Stimulated activated CD4-positive, alpha-beta T cell treated with anti-CD3 and anti-CD28 coated beads, Interleukin-12 subunit alpha, Interleukin-12 subunit beta, amount 100 ng/mL, for 24 hours (primary cell): ENCODE measurements at places on chromosomes 2 and 18.

- DNase-seq = no peak
Measured at GRCh38 chr2:131030478-131030971, 62.7 kb downstream of the FAM168B start.

DNA sequence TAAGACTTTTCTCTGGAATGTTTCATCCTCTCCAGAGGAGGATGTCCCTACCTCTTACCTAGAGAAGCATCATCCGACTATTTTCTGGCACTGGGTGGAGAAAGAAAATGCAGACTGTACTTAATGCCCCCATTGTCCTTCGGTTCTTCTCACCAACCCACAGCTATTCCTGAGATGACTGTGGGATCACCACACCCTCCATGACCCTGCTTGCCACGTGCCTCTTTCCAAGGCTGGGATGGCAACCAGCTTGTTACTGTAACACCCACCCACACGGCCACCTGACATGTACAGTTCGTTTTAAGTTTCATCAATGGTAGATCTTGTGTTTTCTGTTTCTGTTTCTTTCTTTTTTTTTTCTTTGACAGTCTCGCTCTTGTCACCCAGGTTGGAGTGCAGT lies 365.2 kb downstream of the FBXO15 start:
- no peak for DNase-seq

- DNase-seq = no peak
Measured at GRCh38 chr2:220334210-220334609, 706.8 kb downstream of the SLC4A3 start.

DNA sequence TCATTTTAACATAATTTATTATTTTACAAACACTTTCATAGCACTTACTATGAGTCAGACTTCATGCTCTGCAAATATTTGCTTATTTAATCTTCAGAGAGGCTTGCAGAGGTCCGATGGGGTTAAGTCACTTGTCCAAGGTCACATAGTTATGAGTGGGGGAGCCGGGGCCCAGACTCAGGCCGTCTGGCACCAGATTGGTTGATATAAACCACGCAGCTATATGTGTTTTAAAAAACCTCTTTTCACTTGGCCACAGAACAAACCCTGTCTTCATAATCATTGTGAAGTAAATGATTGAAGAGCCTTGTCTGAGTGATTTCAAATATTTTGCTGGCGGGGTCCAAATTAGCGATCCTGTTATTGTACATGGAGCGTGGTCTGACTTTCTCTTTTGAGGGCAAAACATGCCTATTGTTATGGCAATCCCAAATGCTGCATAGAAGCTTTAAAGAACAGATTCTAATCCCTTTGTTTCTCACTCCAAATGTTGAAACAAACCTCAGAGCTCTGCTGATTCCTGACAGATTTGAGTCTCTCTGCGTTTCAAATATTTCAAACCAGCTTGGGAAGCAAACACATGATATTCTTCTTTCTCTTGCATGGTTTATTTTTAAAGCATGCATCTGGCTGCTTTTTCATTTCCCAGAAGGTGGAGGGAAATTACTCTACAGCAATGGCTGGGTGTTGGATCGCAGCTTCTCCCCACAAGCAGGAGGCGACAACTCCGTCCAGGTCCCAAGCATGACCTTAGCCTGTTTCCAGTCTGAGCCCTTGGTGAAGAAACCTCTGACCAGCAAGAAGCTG lies 142.4 kb downstream of the DDX1 start:
- no peak for DNase-seq

- no peak for DNase-seq
Measured at GRCh38 chr2:48753228-48753627, 2.3 kb downstream of the LHCGR start.

DNA sequence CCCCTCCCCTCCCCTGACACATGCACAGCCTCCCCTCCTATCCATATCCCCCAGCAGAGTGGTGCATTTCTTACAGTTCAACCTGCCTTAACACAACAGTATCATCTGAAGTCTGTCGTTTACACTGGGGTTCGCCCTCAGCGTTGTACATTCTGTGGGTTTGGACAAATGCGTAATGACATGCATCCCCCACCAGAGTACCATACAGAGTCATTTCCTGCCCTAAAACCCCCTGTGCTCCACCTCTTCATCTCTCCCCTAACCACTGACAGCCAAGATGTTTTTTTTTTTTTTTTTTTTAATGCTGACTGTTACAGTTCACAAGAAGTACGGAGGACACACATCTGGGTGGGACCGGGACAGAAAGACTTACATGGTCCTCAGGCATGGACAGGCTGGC lies 22.6 kb downstream of the POMC start:
- no peak for DNase-seq

DNA sequence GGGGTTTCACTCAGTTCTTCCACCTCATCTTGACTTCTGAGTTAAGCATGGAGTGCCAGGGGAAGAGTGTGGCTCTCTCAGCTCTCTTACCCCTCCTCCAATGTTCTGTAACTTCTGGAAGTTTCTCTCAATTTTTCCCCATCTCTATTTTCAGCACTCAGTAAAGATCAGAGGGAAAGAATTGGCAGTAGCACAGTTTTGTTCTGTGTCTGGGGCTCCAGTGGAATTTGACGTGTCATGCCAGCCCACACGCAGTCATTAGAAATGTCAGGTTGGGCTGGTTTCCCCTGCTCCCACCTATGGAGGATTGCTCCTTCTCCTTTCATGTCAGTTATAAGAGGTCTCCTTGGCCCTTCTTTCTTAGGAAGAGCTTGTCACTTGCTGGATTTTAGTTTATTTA lies 104.6 kb upstream of the COL3A1 start:
- no peak for DNase-seq
